ENCODE measurements at places on chromosomes 12 and 14.

DNA sequence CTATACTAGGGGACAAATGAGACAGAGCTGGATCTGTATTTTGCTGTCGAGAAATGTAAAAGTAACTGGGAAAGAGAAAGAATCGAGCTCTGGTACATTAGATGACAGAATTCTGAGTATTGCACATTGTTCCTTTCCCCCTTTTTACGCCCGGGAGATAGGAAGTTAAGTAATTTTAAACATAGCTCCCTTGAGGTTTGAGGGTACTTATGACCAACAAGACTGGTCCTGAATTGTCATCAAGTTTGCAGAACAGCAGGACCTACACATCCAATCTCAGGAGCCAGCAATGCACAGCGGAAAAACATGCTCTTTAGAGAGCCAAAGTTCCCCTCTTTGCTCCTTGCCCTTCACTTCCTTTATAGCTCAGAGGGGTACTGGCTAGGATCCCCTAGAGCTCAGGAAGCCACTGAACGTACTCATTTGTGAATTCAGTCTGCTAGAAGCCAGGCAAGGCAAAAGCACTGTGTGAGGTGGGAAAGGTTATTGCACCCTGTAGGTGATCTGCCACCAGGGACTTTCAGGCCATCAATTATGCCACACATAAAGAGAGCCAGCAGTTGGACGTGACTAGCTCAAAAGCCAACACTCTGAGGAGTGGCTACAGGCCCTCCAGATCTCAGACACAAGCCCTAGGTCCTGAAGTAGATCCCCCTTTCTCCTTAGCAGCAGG lies 333.8 kb downstream of the KCNH5 start:
- no peak for DNase-seq

DNA sequence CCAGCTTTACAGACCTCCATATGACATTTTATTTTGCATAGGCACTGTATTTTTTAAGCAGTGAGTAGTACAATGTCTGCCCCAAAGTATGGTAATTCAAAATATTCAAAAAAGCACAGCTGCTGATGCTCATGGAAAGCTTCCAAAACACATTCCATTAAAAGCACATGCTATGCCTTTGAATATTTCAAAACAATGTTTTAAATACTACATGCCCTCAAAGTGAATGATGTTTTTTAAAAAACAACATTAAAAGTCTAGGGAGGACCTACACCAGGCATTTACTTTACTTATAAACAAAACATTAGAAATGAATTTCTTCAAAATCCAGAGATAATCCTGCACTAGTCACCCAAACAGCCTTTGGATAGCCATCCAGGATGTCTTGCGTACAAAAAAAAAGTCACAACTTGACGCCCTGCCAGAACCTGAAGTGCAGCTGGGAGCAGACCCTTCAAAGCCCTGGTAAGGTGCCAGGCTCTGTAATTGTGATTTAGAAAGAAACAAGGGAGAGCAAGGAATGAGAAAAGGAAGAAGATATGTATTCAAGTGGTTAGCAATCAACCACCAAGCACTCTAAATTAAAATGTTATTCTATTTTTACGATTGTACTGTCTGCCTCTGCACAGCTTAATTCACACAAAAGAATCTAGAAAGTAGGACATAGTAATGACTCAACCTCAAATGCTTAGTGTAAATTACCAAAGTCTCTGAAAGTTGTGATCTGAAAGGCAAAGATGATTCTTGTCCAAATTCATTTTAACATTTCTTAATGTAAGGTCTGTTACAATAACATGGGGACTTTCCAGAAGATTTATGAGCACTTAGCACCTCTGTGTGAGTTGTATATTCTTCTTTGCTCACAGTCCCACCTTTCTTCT lies 31.9 kb downstream of the CEP83 start:
- DNase-seq: peak; percentile 85

DNA sequence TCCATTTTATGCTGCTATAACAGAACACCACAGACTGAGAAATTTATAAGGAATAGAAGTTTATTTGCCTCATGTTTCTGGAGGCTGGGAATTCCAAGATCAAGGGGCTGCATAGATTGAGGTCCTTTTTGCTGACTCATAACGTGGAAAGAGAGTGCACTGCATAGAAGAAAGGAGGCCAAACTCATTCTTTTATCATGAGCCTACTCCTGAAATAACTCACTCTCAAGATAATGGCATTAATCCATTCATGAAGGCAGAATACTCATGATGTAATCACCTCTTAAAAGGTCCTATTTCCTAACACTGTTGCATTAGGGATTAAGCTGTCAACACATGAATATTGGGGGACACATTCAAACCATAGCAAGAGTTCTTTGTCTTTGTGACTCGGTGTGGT lies 60.0 kb upstream of the FBXO33 start:
- peak; percentile 73 for DNase-seq

GRCh38 chr12:107461222-107461975 lies 224.2 kb upstream of the PWP1 start:
- DNase-seq: peak; percentile 86

DNA sequence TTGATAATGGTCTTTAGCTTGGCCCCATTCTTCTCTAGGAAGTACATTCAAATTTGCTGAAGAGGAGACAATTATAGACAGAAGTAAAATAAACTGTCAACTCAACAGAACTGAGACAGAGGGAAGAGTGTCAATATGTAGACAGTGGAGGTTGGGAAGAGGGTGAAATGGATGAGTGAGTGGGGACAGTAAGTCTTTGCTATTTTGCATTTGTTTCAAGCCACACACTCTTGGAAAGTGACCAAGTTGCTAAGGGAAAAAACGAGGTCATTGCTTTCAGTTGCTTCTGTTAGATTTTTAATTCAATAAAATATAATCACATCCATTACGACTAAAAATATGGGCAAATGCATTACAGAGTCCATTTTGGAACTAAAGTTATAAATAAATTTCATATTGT lies 47.8 kb downstream of the BTBD7 start:
- peak; percentile 32 for DNase-seq

GRCh38 chr14:94180655-94181271 lies 6.6 kb downstream of the PPP4R4 start:
- DNase-seq: peak; percentile 13

- DNase-seq: no peak
These were observed 388.1 kb downstream of the ZFP36L1 start for GRCh38 chr14:68404652-68405183.

GRCh38 chr14:69626132-69626500 lies 14.7 kb downstream of the SUSD6 start:
- no peak for DNase-seq

DNA sequence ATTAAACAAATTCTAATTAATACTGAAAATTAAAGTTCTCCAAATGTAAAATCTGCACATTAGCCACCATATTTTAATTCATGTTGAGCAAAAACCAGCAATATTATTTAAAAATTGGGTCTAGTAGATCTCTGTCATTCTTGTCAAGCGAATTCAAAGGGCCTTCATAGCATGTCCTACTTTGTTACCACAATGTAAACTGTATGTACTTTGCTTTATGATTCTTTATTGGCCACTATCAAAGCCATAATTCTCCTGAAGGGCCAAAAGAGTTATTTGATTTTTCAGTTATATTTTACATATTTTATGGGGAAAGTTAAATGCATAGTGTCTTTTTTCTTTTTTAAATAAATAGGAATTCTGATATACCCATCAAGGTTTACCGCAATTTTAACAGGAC lies 117.9 kb downstream of the RPS6KA5 start:
- no peak for DNase-seq

DNA sequence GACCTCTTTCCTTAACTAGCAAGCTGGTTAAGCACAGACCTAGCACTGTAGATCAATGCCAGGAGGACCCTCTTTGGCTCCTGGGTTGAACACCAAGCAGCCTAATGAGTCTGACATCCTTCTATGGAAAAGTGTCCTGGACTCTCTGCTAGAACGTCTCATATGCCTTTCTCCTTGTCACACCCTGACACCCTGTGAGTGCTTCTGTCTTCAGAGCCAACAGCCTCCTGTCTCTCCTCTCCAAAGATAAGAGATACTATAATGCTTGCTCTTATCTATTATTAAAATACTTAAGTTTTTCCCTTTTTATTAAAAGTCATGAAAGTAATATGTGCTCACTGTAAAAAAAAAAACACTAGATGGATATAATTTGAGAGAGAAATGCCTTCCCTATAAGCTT lies 222.7 kb downstream of the FOXN3 start:
- DNase-seq: no peak

GRCh38 chr12:48764521-48764920 lies 24.4 kb downstream of the ADCY6 start:
- DNase-seq: no peak

GRCh38 chr12:39127401-39127800 lies 222.0 kb upstream of the CPNE8 start:
- no peak for DNase-seq
